ENCODE measurements at places on chromosomes 7 and 10.
A peak's percentile ranks its signal among the peaks of the same experiment; 100 is the strongest.

GRCh38 chr7:22488643-22489462, 11.1 kb downstream of the STEAP1B start:
- peak; percentile 87 for DNase-seq

DNA sequence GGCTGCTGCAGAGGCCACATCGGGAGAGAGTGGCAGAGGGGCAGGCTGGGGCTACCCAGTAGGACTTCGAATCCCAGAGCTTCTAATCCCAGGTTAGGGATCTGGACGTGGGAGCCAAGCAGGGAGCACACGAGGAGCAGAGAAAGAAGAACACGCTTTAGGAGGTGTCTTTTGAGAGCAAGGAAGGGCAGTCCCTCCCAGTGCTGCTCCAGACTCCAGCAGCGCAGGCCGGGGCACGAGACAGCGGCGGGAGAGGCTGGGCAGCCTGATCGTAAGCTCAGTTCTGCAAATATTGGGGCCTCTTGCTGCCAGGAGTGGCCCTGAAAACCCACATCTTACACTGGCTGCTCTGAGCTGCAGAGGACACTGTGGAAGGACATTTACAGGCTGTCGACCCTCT, 75.9 kb downstream of the HIPK2 start:
- no peak for DNase-seq

- DNase-seq, result no peak
These were observed 76.5 kb upstream of the CAPZA2 start for GRCh38 chr7:116785843-116786242.

DNA sequence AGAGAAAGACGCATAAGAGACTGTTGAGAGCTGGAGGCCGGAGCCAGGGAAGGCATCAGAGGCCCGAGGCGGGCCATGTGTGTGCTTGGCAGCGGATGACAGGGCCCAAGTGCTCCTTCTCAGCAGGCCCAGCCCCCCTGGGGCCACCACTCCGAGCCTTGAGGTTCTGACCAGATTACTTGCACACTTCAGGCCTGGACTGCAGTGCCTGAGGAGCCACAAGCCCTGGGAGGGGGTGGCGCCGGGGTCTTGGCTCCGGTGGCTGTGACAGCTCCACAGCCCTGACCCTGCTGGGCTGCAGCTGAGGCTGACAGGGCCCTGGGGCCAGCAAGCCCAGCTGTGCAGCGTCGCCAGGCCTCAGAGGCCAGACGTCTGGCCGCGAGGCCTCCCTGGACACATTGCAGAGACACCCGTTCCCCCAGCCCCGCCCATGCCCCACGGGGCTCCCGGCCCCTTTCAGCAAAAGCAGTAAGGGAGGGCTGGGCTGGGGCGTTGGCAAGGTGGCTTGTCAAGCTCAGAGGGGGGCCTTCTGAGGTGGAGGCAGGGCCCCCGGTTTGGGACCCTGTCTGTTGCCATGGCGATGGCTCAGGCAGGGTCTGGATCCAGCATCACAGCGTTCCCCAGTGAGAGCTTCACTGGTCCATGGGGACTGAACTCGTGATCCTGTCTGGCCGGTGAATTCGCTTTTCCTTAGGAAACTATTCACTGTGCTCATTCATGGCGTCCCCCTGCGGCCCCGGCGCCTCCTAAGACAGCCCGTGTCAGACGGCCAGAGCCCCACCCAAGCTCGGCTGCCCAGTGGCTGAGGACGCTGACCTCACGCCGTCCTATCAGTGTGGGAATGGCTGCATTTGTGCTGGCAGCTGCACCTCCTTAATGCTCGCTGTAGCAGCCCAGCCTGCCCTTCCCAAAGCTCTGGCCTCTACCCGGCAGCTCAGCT, 5.7 kb downstream of the ELN start:
- no peak for DNase-seq

GRCh38 chr10:50456719-50457118, 167.0 kb downstream of the SGMS1 start:
- peak; percentile 73 for DNase-seq

GRCh38 chr7:38393874-38394273, 120.4 kb upstream of the TARP start:
- DNase-seq, result no peak

- DNase-seq, result no peak
These were observed 784.5 kb upstream of the C7orf33 start for GRCh38 chr7:147805996-147806576.

- no peak for DNase-seq
These were observed 9.9 kb upstream of the CSGALNACT2 start for GRCh38 chr10:43128331-43128730.

DNA sequence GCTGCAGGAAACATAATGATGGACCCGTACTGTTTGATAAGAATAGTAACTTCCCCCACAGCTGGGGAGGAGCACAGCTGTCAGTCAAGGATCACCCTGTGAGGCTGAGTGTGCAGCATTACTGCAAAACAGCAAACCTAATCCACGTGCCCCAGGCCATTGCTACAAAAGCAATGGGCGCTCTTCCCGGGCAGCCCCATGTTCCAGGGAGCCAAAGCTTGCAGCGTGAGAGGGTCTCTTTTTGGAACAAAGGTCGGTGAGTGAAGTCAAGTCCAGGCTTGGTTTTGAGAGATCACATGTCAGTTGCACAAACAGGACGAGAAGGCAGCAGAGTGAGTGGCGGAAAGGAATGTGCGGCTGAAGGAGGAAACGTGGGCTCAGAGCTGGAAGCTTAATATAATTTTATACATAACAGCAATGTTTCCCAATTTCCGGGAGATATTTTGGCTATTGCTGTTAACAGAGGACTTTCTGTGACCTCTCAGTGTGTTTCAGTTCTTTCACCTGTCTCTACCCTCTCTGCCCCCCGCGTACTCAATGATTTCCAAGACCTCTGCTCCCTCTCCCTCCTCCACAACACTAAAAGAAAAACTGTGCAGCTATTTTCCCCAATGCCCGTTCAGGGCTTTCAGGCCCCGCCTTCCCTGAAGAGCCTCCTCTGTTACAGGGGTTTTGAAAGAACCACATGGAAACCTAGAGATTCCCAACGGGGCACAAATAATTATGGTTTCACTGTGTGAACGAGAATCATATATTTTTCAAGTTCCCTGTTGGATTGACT, 128.9 kb downstream of the MTPAP start:
- peak; percentile 18 for DNase-seq

Data from inflammatory macrophage treated with lipopolysaccharide for 1 hour (primary cell).